ENCODE measurements at places on chromosomes 7 and 10.

DNA sequence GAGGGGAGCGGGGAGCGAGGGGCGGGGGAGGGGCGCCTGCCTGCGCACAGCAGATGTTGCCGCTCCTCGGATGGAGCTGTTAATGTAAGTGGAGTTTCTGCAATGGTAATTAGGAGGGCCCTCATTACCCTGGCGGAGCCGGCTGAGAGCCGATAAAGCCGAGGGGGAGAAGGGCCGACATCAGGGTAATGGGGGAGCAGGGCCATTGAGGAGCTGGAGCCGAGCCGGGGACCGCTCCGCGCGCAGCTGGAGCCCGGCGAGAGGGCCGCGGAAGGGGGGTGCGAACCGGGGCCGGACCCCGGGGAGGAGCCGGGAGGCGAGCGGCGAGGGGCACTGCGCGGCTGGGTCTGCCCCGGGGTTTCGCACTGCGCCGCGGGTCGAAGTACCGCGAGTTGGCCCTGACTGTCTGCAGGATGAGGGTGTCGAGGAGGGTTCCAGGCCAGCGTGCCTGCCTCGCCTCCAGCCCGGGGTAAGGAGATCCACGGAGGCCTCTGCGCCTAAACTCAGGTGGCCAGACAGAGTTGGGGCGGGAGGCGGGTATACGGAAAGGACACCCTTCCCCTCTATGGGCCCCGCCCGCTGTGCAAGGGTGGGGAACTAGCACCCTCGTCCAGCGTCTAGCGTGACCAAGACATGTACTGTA lies 55.0 kb upstream of the LBX1 start:
- no peak for DNase-seq

DNA sequence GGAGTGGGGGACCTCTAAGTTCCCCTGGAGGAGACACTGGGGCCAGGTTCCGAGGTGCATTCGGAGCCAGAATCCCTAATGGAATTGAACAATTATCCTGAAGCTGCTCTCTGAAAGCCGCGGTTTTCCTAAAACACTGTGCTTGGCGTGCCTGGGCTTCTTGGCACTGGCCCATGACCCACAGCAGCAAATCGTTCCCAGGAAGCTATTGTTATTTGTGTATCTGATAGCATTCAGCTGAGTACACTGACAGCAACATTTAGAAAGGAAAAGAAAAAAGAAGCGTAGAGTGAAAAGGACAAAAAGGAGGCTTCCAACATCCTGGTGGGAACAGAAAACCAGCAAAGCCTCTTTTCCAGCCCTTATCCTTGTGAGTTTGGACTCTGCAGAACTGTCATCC lies 339.8 kb downstream of the FRMD4A start:
- no peak for DNase-seq

DNA sequence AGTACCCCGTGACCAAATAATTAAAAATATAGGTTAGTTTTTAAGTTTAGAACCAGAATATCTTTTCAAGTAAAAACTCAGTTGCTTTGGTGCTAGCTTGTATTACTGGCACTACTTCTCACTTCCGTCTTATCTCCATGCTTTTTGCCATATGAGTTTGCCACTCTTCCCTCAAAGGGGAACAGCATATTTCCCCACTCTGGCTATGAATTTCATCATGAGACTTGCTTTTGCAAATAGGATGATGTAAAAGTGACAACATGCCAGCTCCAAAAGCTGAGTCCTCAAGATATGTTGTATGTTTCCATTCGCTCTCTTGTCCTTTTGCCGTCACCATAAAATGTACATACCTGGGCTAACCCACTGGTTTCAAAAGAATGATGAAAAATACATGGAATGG lies 178.1 kb upstream of the SEMA3A start:
- no peak for DNase-seq

- DNase-seq, result no peak
These were observed 5.2 kb downstream of the SH2B2 start for GRCh38 chr7:102291916-102292267.

DNA sequence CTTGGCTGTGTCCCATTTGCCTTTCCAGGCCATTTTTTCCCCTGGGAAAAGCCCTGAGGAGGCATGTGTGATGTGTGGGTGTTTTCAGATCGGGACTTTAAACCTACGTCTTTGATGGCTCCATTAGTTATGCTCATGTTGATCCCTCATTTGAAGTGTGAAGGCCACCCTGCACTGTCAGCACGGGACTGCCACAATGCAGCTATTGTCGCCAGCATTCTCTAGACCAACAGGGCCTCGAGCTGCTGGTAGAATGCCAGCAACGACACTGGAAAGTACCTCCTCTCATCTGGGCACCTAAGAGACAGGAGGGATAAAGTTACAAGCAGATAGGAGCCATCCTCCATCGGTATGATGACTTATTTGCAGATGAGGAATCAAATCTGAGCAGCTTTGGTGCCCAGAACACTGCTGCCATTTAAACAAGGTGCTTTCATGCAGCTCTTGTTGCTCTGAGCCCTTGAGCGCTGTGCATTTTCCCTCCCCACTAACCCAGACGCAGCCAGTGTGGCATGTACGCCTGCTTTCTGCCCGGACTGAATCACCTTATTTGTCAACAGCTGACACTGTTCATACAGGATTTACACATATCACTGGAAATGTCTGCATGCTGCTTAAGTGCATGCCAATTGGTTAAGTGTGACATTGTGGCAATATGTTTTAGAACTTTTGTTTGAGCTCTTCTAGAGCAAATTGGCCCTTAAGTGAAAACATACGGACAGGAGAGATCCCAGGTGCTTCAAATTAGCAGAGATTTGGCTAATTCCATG lies 175.0 kb upstream of the PITRM1 start:
- no peak for DNase-seq
